Hematopoietic multipotent progenitor cell treated with erythropoietin and hydrocortisone succinate and interleukin-3 and kit ligand, for 6 days (in vitro differentiated cells): ENCODE measurements at places on chromosomes 5 and 9.
A peak's percentile ranks its signal among the peaks of the same experiment; 100 is the strongest.

GRCh38 chr9:105055917-105056316 is 128.0 kb upstream of the ABCA1 start:
- no peak for DNase-seq

DNA sequence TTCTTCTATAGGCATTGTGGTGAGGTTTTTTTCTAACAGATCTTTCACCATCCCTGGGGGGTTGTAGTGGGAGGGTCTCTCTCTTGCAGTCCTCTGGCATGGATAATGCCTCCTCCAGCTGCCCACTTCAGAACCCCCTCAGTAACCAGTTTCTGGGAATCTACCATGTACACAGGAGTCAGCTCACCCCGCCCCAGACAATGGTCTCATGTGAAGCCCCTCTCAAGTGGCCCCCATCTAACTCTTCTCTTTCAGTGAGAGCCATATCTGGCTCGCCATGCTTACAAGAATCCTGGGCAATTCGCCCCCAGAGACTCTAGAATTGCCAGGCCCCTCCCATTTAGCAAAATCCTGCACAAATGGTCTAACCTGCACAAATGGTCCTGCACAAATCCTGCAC is 144.4 kb upstream of the FSTL4 start:
- no peak for DNase-seq

DNA sequence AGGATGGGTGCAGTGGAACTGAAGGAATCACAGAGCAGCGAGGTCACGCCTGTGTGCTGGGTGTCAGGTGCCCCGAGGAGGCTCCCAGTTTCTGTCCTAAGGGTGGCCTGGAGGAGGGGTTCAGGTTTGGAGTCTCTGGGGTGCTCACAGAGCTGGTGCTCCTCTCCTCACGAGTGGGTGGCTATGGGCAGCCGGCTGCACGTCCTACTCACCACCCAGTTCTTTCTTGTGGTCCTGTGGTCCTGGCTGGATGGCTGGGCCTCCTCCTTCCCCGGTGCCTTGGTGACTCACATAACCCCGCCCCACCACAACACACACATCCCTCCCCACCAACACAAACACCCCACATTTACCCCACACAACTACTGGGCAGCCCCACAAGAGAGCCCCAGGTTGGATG is 9.9 kb upstream of the PTGS1 start:
- no peak for DNase-seq

DNA sequence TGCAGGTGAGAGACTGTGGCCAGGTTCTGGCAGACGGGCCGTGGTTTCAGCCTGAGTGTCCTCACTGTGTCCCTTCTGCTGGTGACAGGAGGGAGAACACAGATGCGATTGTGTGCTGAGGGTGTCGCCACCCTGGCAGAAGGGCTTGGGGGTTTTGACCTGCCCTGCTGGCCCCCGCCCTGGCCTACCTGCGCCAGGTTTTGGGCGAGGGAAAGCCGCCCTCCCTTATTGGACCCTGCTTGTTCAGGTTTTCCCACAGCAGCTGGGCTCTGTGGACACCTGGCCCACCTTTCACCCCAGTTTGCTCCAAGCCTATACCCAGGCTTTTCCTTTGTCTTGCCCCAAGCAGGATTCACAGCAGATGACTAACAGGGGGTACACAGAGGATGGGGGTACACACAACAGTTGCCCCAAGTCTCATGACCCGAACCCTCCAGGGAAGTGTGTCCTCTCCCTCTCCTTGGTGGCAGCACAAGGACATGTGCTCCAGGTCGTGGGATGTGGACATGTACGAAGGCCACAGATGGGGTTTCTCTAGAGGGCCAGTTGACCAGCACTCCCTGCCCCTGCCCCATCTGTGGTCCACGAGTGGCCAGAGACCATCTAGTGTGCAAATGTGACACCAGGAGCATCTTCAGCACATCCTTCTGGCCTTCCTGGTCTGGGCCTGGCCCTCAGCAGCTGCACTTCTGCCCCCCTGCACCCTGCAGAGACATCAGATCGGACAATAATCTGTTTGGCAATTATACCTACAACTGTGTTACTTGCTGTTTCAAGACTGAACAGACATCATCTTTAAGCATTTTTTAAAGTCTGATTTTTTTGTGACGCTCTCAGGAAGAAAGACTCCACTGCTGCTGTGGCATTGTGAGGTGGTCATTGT is 265.8 kb upstream of the IRX4 start:
- no peak for DNase-seq

GRCh38 chr5:178388386-178389025 is 155.9 kb upstream of the PHYKPL start:
- no peak for DNase-seq

DNA sequence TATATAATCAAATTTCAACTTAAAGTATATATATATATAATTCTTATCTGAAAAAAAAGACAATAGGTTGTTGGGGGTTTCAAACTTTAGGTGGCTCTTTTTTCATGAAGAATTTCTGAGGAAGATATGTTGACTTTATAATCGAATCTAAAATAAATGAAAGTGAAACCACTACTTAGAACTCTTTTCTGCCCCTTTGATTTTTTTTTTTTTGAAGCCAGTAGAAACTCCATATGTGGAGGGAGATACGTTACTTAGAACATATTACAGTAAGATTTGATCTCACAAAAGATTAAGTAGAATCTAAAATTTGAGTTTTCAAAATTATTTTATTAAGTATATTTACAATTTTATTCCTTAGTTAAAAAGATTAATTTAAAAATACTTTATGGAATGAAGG is 96.9 kb downstream of the ATG10 start:
- DNase-seq, result peak; percentile 15
